ENCODE measurements at places on chromosomes 7 and 10.

GRCh38 chr7:33771422-33771821 lies 133.9 kb upstream of the BMPER start:
- DNase-seq, result no peak

- no peak for DNase-seq
These were observed 52.6 kb downstream of the ZNF37A start for GRCh38 chr10:38146579-38147333.

- no peak for DNase-seq
These were observed 194.9 kb upstream of the MGMT start for GRCh38 chr10:129272176-129272575.

- DNase-seq, result no peak
These were observed 159.9 kb upstream of the MDFIC start for GRCh38 chr7:114761973-114762372.

DNA sequence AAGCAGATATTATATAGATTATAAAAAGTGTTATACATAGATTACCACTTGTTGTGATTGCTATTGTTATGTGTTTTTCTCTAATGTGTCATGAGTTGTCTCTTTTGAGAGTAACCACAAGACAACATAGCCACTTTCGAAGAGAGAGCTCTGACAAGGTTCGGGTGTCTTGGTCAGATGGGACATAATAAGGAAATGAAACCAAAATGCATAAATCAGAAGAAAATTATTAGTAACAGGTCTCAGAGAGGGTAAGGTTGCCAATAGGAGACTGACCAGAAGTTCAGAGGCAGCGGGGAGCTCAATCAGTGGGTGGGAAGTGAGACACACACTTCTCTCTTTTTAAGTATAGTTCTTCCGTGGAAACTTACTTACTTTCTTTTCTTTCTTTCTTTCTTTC lies 639.2 kb upstream of the POT1 start:
- DNase-seq, result no peak

DNA sequence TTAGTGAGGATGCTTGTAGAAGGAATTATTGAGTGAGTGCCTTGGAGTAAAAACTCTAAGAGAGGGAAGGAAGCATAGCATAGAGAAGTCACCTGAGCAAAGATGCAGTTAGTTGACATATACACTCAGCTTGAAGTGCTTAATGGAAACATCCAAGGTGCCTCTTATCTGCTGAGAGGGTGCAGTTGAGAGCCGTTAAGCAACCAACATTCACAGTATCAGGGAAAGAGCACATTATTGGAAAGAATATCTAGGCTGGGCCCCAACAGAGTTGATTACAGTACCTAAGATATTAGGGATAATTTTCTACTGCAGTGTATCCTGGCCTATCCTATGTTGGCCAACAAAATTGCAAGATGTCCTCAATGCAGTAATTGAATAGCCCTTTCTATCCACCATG lies 302.0 kb downstream of the ETV1 start:
- peak; percentile 10 for DNase-seq

All from NCI-H1436 (cell line).